ENCODE measurements at places on chromosomes 12 and 14. TPM values are rescaled to one million over a fixed set of nuclear protein-coding genes. Genes with fewer than 3 reads are reported as not detected.
A peak's percentile ranks its signal among the peaks of the same experiment; 100 is the strongest.

The C1S gene
- total RNA-seq: 853 TPM

DNA sequence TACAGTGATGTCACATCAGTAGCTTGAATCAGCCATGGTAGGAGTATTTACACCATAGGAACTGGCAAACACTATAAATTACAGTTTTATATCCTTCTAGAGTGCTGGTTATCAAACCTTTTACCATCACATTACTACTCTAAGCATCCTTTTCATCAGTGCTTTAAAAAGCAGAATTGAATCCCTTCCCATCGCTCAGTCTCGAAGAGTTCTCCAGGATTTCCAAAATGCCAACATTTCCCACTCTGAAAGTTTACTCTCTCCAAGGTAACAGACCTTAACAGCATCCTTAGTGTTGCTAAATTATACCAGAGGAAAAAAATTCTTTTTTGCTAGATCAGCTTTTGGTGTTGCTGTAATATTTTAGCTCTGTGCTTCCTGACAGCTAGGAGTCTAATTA lies 209.4 kb upstream of the USP15 start:
- ATAC-seq: no peak

- ATAC-seq: no peak
These were observed 6.7 kb upstream of the KRT1 start for GRCh38 chr12:52686756-52687487.

DNA sequence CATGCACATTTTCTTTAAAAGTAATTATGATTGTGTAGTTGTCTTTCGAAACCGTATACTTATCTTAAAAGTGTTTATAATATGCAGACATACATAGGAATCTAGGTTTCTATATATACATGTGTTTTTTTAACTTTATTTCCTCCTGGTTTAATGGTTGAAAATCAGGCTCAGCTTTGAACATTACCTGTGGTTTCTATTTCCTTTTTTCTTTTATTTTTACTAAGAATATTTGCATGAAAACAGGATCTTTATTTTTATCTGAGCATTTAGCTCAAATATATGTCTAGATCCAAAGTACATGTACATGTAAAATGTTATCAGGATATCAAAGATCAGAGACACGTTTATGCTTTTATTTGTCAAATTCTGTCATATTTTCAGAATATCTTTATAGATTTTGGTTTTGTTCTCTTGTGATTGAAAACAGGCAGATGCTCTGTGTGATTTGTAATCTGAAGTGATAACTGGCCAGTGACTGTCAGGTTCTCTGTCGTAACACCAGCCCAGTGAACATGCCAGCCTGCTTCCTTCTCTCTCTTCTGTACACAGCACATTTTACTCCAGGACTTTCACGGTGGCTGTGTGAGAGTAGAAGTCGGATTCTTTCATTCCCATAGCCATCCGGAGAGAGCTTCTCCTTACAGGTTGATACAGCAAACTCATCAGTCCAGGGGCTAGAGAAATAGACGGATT lies 13.7 kb downstream of the TCTN1 start:
- ATAC-seq: no peak

- no peak for ATAC-seq
These were observed 25.2 kb downstream of the ARHGAP5 start for GRCh38 chr14:32102152-32102787.

The CLEC2B gene
- total RNA-seq: 12.3 TPM

DNA sequence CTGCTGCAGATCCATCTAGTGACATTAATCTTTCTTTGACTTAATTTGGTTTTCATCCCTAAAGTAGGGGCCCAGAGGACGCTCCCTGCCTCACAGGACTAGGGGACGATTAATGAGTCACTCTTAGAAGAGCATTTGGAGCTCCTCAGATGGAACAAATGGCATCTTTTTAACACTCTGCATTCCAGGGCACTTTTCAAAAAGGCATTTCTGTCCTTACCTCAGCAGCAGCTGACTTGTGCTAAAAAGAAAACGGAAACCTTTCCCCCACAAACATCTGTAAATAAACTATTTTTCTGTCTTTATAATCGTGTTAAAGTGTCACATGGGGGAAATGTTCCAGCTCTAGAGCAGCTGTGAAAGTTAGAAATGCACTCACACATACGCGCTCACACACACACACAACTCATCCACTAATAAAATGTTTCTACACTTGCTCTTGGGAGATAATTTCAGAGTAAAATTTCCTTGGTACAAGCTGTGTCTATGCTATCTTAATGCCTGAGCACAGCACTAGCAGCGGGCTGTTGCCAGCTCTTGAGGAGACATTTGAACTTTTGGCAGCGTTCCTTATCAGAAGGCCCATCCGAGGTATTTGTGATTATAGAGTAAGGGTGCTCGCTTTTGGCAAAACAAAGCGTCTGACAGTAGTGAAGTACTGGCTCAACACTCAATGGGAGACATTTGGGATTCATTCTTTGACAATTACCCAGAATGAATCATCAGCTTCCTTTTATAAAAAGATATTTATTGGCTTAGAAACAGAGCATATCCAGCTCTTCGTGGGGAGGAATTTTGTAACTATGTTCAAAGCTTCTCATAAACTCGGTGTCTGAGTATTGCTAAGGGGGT lies 141.3 kb downstream of the PLXNC1 start:
- ATAC-seq: peak; percentile 69

DNA sequence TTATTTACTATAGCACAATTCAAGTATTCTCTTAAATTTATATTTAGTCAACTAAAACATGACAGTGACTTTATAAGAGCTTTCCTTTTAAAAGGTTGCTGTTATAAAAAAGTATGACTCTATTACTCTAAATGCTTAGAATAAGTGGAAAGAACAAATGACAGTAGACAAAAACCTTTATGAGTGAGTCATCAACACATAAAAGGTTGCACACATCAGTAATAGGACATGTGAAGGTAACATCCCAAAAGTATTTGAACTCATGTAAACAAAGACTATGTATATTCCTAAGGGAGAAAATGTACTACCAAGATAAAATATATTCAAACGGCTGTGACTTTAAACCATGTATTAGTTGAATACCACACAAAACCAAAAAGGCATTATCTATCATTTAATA lies 98.8 kb downstream of the PAWR start:
- no peak for ATAC-seq

The GARIN6 gene
- total RNA-seq: not detected

The TAS2R8 gene
- total RNA-seq: not detected

The PTPRO gene
- total RNA-seq: 10.7 TPM

GRCh38 chr12:54370171-54370730 lies 6.0 kb upstream of the GPR84 start:
- ATAC-seq: peak; percentile 80

DNA sequence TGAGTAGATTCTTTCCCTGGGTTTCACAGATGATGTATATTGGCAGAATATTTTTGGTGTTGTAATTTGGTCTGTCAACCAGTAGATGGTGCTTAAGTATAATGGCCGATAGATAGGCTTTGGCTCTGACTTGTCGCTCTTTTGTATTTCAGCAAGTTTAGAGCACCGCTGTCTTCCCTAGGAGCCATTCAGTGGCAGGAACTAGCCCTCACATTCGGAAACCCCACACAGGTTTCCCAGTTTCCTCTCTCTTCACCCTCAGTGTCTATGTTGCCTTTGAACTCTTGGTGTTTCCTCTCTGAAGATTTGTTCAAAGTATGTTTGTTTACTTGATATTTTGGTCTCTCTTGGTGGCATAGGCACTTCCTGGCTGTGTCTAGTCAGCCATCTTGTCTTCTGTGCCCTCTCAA lies 102.2 kb downstream of the GPHN start:
- no peak for ATAC-seq

- ATAC-seq: no peak
These were observed 42.4 kb downstream of the ITPK1 start for GRCh38 chr14:93073358-93073707.

- ATAC-seq: no peak
These were observed 88.6 kb downstream of the DDHD1 start for GRCh38 chr14:53064475-53064874.

The RIMBP2 gene
- 0.66 TPM for total RNA-seq

DNA sequence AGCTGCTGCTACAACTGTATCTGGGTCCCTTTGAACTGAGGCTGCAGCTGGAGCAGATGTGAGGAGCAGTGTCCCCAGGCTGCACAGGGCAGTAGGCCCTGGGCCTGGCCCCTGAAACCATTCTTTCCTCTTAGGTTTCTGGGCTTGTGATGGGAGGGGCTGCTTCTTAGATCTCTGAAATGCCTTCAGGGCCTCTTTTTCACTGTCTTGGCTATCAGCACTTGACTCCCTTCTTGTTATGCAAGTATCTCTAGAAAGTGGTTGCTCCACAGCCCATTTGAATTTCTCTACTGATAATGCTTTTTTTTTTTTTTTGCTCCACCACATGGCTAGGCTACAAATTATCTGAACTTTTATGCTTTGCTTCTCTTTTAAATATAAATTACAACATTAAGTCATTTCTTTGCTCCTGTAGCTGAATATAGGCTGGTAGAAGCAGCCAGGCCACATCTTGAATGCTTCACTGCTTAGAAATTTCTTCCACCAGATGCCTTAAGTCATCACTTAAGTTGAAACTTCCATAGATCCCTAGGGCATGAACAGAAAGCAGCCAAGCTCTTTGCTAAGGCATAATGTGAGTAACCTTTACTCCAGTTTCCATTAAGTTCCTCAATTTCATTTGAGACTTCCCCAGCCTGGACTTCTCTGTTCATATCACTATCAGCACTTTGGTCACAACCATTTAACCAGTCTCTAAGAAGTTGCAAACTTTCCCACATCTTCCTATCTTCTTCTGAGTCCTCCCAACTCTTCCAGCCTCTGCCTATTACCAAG lies 41.1 kb downstream of the ACSM4 start:
- ATAC-seq: no peak

DNA sequence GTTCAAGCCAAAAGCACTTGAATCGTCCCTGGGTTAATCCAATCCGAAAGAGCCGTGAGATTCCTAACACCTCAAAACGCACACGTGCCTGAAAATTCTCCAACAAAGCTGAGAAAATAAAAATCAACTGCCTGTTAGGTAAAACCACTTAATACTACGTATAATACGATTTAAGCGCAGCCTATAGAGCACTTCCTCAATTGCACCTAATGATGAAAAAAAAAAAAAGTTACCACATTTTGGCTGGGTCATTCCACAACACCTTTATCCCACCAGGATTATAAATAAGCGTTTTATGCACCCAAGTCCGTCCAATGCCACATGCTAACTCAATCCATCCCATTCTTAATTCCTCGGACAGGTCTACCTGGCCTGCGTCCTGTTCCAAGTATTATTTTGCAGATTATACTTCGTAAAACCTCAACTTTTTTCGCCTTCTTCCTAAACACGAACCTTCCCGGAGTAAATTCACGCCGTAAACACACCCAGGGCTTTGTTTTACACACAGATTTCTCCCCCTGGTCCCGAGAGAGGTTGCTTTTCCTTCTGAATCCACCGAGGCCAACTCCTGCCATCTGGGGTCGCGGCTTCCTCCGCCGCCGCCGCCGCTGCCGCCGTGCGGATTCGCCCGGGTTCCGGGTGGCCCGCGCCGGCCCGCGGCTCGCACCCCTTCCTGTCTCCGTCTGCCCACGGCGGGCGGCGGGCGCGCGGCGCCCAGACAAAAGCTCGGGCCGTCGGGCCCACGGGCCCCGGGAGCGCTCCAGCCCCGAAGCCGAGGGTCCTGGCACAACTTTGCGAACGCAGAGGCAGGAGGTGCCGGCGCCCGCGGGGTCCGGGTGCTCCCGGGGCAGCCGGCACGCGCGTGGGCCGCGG lies 66.2 kb downstream of the RNF34 start:
- ATAC-seq: no peak

DNA sequence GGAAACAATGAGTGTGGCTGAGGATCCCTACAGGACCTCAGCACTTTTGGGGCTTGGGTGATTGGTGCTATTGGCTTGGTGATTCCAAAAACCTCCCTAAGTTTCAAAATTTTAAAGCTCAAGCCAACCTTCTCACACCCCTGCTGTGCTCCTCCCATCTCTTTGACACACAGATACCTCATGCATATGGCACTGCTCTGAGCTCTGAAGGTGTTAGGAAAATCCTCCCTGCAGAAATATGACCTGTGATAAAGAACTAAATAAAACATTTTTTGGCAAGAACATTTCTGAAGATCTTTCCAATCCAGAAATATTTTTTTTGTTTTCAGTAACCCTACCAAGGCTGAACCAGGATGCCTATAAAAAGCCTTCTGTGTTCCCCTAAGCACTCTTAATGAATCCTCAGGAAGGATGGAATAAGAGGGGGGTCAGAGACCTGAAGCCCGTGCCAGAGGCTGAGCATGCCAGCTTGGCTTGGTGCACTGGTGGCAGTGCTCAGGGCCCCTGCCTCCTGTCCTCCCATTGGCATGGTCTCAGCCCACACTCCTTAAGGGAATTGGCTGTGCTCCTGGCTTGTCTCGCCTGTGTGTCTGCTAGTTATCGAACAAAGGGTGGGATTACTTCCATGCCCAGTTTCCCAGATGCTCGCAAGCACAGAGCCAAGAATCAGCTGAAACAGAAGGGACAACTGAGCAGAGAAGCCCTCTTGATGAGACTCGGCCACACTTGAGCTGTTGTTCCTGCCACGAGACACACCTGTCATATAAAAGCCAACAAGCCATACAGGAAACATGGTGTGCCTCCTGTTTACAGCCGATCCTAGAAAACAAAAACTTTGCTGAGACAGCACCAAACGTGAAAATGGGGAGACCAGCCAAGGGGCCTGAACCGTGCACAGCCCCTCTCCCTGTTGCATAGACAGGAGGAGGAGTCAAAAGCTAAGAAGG lies 132.7 kb upstream of the EEA1 start:
- ATAC-seq: peak; percentile 60

The VRTN gene
- total RNA-seq: not detected

The SIRT4 gene
- total RNA-seq: 3.7 TPM

The TROAP gene
- total RNA-seq: 0.22 TPM

The ZNF26 gene
- 9.8 TPM for total RNA-seq

- no peak for ATAC-seq
These were observed 20.0 kb downstream of the MAP3K9 start for GRCh38 chr14:70789361-70789760.

DNA sequence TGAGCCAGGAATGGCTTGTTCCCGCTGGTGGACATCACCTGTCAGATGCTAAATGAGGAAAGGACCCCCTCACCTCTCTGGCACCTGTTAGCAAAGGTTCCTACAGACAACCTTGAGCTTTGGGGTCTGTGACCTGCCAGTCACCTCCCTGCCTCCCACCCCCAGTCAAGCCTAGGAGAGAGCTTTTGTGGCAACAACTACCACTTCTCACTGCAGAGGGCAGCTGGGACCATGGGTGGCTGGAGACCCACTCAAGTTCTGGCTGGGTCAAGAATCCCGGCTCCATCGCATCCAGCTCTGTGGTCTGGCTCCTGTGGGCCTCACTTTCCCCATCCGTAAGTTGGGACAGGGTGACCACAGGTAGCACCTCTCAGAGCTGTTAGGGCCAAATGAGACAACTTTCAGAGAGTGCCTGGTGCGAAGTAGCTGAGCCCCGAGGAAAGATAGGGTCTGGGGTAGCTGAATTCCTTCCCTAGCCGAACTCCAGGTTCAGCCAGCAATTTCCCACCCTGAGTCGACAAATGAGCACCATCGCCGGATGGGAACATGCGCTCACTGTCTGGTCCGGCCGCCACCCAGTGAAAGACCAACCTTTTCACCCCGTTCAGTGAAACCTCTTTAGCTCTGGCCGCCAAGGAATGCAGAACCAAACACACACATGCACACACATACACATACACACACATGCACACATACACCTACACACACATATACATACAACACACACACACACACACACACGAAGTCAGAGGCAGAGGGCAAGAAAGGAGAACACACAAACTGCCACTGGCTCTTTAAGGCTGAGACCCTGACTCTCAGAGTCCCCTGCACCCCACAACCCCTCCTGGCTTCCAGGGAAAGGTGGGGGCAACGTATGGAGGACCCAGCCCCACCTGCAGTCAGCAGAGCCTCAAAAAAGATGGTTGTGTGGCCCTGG lies 1.9 kb downstream of the TMEM119 start:
- no peak for ATAC-seq

- no peak for ATAC-seq
These were observed 143.8 kb upstream of the RTL1 start for GRCh38 chr14:101047326-101047725.

The NRXN3 gene
- total RNA-seq: 83.6 TPM

The MGP gene
- 506 TPM for total RNA-seq
